ENCODE measurements at places on chromosomes 11 and 22.
A peak's percentile ranks its signal among the peaks of the same experiment; 100 is the strongest.

GRCh38 chr22:35308480-35309021 is 8.9 kb downstream of the TOM1 start:
- DNase-seq, result peak; percentile 70

DNA sequence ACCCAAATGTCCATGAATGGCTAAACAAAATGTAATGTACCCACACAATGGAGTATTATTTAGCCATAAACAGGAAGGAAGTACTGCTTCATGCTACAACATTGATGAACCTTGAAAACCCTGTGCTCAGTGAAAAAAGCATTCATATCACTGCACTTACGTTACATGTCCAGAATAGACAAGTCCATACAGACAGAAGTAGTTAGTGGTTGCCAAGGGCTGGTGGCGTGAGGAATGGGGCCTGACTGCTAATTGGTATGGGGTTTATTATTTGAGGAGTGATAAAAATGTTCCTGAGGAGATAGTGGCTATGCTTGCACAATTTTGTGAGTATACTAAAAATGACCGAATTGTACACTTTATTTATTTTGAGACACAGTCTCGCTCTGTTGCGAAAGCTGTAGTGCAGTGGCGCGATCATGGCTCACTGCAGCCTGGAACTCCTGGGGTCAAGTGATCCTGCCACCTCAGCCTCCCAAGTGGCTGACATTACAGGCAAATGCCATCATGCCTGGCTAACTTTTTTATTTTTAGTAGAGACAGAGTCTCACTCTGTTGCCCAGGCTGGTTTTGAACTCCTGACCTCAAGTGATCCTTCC is 7.7 kb upstream of the SYVN1 start:
- peak; percentile 61 for DNase-seq

DNA sequence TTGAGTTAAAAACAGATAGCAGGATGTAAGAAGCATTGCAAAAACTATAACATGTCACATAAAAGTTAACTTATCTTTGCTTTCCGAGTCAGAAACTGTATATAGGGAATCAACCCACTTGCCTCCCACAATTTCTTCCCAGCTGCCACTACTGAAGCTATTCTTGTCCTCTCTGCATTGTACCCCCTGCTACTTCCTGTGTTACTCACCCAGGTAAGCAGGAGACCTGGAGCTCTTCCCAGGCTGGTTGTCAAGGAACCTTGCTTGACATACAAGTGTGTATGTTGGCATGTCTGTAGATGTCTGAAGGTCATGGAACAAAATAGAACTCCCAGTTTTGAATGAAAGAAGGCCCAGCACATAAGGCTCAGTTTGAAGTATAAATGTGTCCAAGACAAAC is 74.3 kb upstream of the LRRC4C start:
- no peak for DNase-seq

GRCh38 chr11:108929241-108929640 is 264.4 kb downstream of the DDX10 start:
- no peak for DNase-seq

GRCh38 chr22:45831394-45831793 is 145.6 kb downstream of the WNT7B start:
- DNase-seq, result no peak

DNA sequence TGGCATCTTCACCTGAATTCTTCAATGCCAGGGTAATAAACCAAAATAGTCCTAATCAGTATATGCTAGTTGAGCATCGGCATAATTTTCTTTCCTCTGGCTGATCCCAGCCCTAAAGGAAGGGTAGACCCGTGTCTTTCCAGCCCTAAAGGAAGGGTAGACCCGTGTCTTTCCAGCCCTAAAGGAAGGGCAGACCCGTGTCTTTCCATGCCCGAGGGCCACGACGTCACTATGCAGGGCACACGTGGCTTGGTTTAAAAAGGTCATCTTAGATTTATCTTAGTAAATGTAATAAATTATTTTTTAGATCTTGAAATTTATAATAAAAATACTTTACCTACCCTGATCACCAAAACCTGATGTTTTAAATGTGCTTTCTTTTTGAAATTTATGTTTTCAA is 45.5 kb downstream of the BID start:
- DNase-seq, result no peak

DNA sequence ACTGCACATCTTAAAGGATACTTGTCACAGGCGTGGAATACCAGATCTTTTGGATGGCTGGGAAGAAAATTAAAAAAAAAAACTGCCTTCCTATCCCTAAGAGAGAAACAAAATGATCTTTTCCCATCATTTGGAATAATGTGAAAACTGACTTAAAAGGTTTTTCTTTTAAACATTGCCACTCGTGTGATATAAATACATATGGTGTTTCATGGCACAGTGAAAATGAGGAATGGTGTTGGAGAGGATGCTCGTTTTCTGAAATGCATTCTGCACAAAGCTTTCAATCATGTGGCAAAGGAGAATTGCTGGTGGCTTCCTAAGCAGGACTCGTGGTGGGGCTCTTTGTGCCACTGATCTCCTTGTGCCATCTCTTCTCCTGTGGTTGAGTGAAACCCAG is 74.9 kb upstream of the LRRC4C start:
- DNase-seq, result no peak

- no peak for DNase-seq
Measured at GRCh38 chr11:19931141-19931770, 218.6 kb downstream of the NAV2 start.

DNA sequence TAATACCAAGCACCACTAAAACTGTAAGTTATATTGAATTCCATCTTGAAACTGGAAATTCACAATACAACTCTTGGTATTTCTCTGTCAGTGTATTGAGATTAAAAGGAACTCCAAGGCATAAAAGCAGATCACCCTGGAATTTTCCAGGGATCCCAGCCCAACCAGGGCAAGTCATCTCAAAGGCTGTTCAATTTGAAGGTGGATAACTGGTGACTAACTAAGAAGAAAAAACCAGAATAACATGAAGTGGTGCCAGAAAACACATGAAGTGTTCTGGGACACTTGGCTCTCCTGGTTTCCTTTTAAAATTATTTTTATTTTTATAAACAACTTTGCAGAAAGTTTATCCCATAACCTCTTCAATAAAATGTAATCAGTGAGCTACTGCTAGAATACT is 7.8 kb upstream of the BMAL1 start:
- DNase-seq, result no peak

- no peak for DNase-seq
Measured at GRCh38 chr22:46104170-46104880, 46.0 kb upstream of the PPARA start.

DNA sequence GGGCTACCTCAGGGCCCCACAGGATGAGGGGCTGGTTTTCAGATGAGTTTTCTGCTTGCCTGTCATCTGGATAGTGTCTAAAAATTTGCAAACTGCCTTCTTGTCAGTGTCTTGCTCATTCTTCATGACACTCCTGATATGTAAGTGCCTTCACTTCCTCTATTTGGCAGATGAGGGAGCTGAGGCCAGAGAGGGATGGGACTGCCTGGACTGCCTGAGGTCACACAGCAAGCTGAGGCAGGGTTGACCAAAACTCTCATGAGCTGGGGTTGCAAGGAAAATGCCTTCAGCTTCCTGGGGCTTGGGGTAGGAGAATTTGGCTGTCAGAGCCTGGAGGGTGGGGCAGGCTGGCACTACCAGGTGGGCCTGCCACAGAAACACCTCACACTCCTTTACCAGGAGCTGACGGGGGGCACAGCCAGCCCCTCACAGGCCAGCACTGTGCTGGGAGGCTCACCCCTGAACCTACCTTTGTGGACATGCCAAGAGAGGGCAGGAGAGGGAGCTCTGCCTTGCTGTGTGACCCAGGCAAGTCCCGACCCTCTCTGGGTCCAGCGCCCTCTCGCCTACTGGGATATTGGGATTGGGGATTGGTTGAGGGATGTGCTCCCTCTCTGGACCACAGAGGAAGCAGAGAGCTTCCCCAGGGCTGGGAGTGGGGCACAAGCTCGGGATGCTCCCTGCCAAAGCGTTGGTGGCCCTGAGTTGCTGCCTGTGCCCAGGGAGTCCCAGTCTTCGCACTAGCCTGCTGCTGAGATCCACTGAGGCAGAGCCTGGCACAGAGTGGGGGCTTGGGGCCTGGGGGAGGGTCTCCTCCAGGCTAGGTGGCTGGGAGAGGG is 1.9 kb upstream of the P2RY6 start:
- peak; percentile 84 for DNase-seq

DNA sequence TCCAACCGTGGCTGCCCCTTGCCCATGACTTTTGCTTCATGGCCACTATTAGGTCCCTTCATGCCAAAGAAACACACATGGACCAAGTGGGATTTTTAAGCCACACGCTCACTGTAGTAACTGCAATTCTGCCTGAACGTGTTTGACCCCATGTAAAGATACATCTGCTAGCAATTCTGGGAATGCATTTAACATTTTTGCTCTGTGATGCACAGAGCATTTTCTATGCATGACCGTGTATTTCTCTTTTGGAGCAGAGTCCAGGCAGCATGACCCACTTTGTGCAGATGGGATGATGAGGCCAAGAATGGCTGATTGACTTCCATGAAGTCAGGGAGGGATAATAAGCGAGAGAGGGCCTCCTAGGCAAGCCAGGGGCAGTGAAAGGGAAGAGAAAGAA is 108.5 kb downstream of the TP53I11 start:
- no peak for DNase-seq

DNA sequence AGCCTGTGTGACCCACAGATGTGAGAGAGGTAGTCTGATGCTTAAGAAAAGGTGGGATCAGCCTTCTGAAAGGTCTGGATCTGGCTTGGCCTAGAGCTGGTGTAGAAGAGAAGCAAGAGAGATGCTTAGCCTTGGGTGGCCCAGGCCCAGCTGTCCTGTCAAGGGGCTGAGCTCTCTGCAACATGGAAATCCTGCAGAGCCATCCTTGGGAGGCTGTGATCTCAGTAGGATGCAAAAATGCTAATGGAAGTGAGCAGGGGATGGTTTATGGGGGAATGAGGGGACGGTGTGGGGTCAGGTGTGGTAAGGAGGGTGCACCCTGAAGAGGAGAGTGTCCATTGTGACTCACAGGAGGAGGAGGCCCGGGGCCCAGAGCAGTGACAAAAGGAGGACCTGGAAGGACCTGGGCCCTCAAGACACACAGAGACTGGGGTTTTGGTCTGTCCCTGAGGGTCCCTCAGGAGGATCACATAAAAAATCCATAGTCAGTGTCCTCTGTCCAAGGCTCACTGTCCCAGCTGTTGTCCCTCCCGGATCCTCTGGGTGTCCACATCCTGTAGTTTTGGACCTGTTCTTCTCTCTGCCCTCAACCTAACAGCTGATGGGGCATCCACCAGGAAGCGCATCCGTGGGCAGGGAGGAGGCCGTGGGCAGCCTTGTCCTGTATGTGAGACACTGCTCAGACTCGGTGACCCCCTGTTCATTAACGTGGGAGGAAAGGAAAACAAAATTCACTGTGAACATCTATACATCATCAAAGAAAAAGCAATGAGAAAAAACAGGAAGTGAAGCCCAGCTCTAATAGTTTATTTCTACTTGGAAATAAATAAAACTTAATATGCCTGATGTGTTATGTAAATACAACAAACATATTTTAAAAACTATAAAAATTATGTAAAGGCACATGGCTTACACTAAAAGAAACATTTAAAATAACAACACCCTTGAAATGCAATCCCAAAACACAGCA is 129.8 kb downstream of the ZNF280B start:
- no peak for DNase-seq

DNA sequence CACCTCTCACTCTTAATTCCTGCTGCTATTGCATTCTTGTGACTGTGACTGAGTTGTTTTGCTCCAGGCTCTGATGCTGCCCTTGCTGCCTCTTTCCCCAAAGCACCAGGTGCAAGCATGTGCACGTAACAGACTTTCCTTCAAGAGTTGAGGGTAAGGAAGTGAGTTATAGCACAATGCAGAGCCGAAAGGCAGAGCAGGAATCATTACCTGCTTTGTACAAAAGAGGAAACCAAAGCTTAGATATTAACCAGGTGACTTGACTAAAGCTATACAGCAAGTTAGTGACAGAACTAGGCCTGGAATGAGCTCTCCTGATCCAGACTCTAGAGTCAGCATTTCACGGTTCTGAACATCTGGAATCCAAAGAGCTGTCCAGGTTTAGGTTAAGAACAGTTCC is 33.6 kb downstream of the NEU3 start:
- no peak for DNase-seq

DNA sequence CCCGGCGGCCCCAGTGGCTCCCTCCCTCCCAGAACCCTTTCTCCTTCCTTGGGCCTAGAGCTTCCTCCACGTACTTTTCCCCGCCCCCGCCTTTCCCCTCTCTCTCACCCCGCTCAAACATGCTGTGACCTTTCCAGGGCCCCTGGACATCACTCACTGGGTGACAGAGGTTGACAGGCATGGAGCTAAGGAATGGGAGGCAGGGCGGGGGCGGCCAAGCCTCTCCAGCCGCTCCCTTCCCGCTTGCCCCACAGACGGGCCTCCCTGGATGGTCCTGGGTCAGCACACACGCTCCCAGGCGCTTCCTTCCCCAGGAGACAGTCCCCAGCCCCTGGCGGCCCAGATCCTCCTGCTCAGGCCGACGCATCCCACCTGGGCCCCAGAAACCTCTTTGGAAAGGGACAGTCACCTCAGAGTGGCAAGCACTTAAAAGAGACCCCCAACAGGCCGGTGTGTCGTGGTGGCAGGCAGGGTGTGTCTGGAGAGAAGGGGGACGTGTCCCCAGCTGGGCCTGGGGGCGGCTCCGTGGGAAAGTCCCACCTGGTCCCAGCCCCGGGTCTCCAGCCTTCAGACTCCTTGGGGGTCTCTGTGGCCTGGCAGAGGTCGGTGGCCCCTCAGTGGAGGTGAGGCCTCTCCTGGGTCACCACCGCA is 8.8 kb downstream of the H19 start:
- DNase-seq, result no peak

- DNase-seq, result peak; percentile 78
Measured at GRCh38 chr22:27129266-27129665, 471.9 kb downstream of the MIAT start.

- no peak for DNase-seq
Measured at GRCh38 chr11:66820381-66820780, 22.9 kb upstream of the RCE1 start.

DNA sequence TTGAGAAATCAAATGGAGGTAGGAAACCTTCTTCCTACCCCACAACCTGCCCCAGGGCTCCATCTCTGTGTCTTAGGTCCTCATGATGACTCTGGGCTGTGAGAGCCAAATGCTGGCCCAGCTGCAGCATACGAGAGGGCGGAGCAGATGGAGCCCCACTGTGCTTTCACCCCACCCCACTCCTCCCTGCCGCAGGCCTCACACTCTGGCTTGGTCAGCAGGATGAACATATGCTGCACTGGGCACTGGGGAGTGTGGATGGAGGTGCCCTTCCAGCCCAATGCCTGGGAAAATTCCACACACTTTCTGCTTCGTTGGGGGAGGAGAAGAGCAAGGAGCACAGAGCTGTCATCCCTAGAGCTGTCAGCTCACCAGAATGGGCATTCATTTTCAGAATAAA is 271.6 kb upstream of the CADM1 start:
- no peak for DNase-seq

- no peak for DNase-seq
Measured at GRCh38 chr22:50445071-50445879, 29.6 kb downstream of the SBF1 start.

All from MV-4-11 (cell line).